GM04504 (cell line): ENCODE measurements at places on chromosomes 12 and 14.

DNA sequence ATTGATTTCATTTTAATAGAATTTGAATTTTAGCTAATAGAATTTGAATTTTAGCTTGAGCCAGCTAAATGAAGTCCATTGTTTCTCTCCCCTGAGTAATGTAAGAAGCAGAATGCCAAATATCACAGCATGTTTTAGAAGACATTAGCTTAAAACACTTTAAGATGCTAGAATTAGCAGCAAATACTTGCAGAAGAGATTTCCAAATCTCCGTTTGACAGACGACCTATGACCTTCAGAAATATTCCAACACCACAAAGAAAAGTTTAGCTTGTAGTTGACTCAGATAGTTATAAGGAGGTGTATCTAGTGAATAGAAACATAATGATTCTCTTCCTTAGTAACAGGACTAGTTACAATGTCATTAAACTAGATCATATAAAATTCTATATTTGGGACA is 51.7 kb upstream of the MYF6 start:
- no peak for DNase-seq

DNA sequence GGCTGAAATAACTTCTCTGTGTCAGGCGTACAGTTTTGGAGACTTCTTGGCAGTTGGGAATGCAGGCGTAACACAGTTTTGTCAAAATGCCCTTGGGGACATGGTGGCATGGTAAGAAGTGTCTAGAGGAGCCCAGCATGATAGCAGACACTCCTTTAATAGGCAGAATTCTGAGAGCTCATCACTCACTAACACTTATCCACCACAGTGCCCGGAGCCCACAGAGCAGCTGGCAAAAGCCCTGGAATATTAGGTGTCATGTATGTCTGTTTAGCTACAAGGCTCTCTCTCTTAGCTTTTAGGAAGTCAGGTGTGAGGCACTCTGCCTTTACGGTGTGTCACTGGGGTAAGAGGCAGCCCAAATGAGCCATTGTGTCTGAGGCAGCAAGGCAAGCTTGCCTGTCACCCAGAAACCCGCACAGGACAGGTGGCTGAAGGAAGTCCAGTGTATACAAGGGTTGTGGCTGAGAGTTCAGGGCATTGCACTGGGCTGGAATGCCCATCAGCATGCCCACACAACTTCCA is 96.3 kb downstream of the ESRRB start:
- no peak for DNase-seq

GRCh38 chr12:131913666-131914065 is 15.4 kb upstream of the PUS1 start:
- DNase-seq = no peak

- DNase-seq = no peak
These were observed 113.2 kb downstream of the DENND5B start for GRCh38 chr12:31477687-31478086.

DNA sequence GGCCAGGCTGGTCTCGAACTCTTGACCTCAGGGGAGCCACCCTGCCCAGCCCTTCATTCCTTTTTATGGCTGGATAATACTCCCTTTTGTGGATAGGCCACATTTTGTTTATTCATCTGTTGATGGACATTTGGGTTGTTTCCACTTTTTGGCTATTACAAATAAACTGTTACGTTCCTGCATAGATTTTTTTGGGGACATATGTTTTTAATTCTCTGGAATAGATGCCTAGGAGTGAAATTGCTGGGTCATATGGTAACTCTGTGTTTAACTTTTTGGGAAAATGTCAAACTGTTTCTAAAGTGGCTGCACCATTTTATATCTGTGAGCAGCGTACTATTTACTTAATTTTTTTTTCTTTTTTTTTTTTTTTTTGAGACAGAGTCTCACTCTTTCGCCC is 9.8 kb downstream of the KMT5A start:
- DNase-seq = no peak

- no peak for DNase-seq
These were observed 586.4 kb downstream of the MED13L start for GRCh38 chr12:115691123-115691522.

DNA sequence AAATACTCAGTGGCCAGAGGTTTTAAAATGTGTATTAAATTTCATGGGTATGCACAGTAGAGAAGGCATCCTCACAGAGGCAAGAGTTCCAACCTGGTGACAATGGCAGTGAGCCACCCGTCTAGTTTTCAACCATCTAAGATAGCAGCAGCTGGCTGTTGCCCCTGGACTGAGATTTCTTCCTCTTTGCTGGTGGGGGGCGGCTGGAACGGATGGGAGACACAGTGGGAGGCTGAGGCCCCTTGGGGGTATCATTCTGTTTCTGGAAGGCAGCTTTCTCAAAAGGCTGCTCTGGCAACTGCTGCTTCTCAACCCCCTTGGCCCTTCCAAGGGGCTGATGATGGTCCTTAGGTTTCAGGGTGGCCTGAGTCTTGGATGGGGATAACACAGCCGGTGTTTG is 1.0 kb upstream of the IFFO1 start:
- DNase-seq = no peak

DNA sequence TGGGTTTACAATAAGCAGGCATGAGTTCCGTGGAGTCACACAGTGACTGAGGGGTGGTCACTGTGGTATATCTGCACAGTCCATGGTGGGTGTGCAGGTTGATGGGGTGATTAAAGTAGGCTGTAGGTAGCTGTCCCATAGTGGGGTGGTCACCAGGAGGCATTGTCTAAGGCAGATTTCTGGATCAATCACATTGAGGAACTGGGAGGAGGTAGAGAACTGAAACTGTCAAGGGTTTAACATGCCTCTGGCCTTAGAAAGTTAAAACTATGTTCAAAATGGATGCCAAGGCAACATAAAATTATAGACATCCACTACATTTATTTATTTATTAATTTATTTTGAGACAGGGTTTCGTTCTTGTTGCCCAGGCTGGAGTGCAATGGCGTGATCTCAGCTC is 8.3 kb downstream of the ADCK1 start:
- DNase-seq = no peak

DNA sequence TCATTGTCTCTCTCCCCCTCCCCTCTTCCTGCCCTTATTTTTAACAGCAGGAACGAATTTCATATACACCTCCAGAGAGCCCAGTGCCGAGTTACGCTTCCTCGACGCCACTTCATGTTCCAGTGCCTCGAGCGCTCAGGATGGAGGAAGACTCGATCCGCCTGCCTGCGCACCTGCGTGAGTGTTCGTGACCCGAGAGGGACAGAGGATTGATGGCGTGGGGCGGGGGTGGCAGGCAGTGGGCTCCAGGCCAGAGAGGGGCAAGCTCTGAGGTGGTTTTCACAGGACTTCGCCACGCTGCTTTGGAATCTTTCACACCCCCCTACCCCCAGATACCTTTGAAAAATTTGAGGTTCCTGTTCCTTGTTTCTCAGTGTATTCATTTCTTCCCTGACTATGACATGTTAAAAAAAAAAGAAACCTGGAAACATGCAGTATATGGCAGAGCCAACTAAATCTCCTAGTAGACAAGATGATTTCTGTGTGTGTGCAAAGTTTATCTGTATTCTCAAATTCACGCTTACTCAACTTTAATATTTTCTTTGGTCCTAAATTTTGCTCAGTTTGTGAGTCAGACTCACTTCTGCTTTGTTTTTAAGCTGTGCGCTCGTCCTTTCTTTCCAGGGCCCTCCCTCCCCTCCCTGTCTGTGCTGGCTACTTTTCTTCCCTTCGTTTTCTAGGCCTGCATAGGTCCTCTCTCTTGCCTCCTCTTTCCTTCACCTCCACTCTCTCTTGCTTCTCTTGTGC is 103.1 kb downstream of the ETV6 start:
- DNase-seq = no peak

DNA sequence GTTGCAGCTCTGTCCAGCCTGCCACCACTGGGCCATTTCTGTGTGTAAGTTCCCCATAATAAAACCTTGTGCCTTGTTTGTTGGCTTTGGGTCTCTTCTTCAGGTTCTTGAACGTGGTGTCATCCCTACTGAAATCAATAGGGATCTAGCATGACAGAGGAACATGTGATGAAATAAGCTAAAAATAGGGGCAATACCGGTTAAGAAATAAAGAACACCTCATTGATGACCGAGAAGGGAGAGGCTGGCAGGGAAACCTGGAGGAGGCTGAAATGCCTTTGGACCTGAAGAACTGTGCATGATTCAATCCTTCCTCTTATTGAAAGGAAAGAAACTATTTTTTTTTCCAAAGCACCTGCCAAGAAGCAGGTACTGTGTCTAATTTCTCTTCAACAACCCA is 172.3 kb downstream of the PPM1H start:
- no peak for DNase-seq

- no peak for DNase-seq
These were observed 36.0 kb downstream of the FBRSL1 start for GRCh38 chr12:132525833-132526455.

DNA sequence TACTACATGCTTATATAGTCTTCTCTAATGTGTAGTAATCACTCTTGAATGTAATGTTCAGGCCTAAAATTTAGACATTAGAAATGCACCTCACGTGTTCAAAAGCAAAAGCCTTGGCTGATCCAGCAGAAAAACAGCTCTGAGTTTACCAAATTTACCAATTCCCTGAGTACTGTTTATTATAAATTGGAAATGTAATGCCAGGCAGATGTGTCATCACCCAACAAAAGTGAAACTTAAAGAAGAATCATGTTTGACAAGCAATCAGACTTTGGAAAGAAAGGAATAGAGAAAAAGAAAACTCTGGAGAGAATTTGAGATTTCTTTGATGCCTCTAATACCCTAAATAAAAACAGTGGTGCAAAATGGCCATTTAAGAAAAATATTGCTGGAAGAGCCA is 26.5 kb upstream of the STRAP start:
- no peak for DNase-seq

DNA sequence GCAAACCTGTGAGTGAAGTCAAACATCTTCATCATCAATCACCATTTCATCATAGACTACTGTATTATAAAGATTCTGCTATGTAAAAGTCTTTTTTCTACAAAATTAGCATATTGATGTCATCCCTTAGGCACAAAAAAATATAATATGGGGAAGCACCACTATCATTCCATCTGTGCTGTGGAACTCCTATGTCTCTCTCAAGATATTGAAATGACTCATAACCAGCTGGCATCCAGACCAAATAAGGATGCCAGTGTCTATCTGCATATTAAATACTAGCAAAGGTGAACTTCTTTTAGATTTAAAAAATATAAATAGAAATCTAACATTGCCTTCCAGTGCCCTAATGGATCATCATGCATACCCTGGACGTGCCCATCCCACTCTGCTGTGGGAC is 17.9 kb upstream of the DCAF5 start:
- no peak for DNase-seq

- no peak for DNase-seq
These were observed 8.5 kb downstream of the CTDSP2 start for GRCh38 chr12:57837864-57838562.

DNA sequence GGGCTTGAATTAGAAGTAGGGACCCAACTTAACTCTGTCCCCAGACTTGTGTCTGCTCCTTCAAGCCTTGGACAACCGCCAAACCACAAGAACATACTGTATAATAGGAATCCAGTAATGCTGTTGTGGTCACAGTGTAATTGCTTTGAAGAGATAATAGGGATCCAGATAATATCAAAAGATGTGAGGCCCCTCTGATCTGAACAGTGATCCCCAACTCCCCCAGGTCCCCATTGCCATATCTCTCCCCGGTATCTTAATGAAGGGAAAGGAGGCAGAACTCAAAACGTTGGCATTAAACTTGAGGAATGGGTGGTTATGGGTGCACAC is 8.5 kb upstream of the PLEKHH1 start:
- DNase-seq = no peak

- no peak for DNase-seq
These were observed 67.1 kb downstream of the CRACR2A start for GRCh38 chr12:3685830-3686229.

GRCh38 chr12:66279123-66279712 is 23.1 kb upstream of the HELB start:
- no peak for DNase-seq

GRCh38 chr12:6928703-6929407 is 1.1 kb downstream of the ATN1 start:
- no peak for DNase-seq
